Lower leg skin (tissue), 4 donors: ENCODE measurements at places on chromosomes 11 and 22. TPM values are rescaled to one million over a fixed set of nuclear protein-coding genes. Genes with fewer than 3 reads are reported as not detected.

DNA sequence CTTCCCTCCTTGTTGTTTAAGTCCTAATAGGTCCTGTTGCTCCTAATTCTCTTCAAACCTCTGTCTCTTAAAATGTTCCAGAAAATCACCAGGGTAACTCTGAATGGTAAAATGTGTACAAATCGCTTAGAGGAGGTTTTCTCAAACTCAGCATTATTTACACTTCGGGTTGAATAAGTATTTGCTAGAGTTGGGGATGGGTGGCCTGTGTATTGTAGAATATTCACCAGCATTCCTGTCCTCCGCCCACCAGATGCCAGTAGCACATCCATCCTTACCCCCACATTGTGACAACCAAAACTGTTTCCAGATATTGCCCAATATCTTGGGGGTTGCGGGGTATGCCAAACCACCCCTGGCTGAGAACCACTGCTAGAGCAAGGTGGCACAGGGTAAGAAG, 64.4 kb upstream of the DDI1 start:
- DNase-seq: no peak

DNA sequence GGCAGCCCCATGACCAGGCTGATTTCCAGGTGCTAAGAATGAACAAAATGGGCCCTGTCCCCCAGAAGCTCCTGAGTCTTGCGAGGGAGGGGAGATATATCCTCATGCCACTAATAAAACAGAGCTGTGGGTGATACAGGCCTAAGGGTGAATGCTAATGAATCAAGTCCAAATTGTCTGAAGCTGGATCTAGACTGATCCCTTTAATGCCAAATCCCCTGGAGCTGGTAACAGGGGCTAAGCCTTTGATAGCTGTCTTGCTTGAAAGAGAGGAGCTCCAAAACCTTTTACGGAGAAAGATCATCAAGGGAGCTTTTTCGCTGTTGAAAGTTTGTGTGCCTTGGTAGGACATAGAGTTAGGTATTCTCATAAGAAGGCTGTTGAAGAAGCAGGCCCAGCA, 79.7 kb downstream of the PPFIBP2 start:
- DNase-seq: no peak

DNA sequence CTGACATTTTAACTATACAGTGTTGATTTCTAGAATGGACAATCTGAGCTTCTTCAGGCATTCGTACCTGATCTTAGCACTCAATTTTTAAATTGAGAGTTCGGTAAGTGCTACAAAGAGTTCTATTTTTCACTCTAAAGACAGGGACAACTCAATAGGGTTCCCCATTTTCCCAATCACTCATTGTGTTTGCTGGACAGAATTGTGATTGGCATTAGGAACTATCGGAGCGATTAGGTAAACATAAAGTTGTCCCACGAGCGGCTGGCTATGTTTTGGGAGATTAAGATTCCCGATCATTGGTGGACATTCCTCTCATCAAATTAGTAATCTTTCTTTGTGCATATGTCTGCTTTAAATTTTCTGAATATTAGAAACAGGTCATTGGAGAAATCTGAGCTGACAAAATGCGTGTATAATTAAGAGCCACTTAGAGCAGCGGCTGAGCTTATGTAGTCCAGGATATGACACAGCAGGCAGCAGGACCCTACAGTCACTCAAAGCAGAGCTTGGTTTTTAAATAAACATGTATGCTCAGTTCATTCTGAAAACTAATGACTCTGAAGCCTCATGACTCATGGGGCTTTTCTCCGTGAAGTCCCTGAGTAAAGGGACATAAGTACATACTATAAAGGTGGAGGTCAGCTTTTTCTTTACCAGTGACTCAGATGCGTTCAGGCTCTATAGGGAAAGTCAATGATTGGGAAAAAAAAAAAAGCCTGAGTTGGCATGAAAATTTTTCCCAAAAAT, 109.4 kb downstream of the GRIA4 start:
- no peak for DNase-seq

Gene KRTAP5-10
- not detected for total RNA-seq

Gene SOX10
- 45.2 TPM for total RNA-seq
